A549 treated with Mapracorat at 1 μM for 4 hours (cell line): ENCODE measurements at places on chromosomes 4 and X. TPM values are rescaled to one million over a fixed set of nuclear protein-coding genes. Genes with fewer than 3 reads are reported as not detected.

PLK4 gene
- total RNA-seq, result 13.4 to 18.2 TPM (median 13.6 TPM) in 5 replicates

CNKSR2 gene
- total RNA-seq, result 1.8 to 3.0 TPM (median 2.3 TPM) in 5 replicates

GRID2 gene
- not detected in 5 replicates for total RNA-seq

CSN1S1 gene
- total RNA-seq, result not detected in 5 replicates

TRMT2B gene
- 14.0 to 17.1 TPM (median 15.0 TPM) in 5 replicates for total RNA-seq

STOX2 gene
- total RNA-seq, result 2.0 to 3.7 TPM (median 2.3 TPM) in 5 replicates
